ENCODE measurements at places on chromosomes 4 and X.
A peak's percentile ranks its signal among the peaks of the same experiment; 100 is the strongest.

DNA sequence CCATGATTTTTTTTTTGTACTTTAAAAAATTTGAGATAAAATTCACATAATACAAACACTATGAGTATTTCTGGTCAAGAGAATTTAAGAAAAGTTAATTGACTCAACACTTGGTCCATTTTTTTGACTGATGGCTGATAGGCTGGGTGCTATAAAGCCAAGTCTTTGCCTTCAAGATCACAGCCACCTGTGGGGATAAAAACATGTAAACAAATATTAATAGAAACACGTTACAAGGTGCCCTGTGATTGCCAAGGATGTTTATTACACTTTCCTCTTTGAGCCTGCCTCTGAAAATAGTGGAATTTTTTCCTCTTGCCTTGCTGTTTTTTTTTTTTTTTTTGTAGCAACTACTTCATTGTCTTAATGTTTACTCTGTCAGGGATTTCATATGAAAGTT is 63.3 kb downstream of the FHIP1A start:
- no peak for DNase-seq

DNA sequence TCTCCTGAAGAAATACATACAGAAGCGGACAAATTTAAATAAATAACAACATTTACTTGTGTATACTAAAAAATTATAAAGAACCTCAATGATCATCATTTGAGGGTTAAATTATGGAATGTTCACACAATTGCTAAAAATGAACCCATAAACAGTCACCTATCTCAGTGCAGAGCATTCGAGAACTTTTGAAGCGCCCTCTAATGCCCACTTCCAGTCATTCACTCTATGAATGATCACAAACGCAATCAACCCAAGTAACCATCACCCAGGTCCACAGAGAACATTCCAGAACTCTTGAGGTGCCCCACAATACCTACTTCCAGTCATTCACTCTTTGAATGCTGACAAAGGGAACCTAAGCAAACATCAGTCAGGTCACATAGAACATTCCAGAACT is 103.5 kb upstream of the PLAC1 start:
- DNase-seq: peak; percentile 23

DNA sequence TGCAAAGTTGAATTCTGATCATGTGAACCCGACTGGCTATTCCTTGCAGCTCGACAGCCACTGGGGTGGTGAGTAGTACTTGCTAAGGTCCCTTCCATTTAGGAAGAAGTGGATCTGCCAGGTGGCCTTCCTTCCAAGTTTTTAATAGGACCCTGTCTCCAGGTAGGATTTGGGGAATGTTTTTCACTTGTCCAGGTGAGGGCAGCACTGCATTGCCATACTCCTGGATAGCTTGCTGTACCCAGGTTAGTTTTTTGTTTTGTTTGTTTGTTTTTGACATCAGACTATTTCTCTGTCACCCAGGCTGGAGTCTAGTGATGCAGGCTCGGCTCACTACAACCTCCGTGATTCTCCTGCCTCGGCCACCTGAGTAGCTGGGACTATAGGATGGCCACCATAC is 29.8 kb downstream of the SAGE1 start:
- DNase-seq: no peak

- DNase-seq: peak; percentile 26
Measured at GRCh38 chr4:37682701-37683401, 3.3 kb downstream of the RELL1 start.

GRCh38 chr4:145497199-145498149 is 15.8 kb downstream of the SMAD1 start:
- no peak for DNase-seq

DNA sequence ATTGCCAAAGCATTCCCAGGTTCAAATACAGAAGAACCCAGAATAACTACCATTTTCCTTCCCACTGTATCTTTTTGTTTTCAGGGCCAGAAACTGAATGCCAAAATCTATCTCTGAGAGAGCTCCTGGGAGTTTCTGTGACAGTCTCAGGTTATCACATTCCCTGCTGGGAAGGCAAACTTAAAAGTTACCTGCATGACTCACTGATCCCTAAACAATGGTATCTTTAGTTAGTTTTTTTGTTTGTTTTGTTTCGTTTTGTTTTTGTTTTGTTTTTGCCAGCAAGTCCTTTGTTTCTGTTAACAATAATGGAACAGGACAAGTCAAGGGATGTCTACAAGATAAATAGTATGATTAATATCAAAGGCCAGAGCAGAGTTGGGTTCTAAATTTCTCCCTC is 34.3 kb downstream of the PAPSS1 start:
- no peak for DNase-seq

GRCh38 chr4:139576219-139576618 is 20.2 kb upstream of the SETD7 start:
- DNase-seq: no peak

DNA sequence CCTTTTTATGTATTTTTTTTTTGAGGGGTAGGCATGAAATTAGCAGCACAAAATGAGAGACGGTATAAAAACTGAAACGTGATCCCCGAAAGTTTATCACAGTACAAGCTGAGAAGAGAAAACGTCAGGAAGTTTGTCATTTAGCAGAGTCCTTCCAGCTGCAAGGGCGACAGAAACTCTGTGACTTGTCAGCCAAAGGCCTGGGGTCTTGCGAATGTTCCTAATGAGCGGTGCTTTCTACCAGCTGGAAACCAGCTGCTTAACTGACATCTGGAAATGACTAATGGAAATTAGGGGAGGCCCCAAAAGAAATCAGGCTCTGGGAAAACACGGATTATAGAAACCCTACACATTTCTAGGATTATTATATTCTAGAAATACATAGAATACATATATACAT is 66.5 kb downstream of the CHRNA9 start:
- no peak for DNase-seq

DNA sequence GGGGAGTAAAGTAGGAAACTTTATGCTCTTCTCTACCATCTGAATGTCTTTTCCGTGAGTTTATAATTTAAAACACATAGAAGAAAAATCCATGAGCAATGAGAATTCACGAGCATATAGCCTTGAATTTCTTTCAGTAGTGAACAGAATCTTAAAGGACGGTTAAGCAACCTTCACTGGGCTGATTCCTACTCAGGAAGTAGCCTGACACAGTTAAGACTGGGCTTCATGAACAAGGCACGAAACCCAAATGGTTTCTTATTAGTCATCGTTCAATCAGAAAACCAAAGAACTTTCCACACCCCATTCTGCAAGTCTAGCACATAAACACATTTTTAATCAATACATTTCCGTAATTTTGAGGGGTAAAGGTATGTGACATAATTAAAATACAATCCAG is 95.8 kb downstream of the SH3KBP1 start:
- no peak for DNase-seq

- no peak for DNase-seq
Measured at GRCh38 chrX:106932960-106933537, 12.8 kb downstream of the CLDN2 start.

DNA sequence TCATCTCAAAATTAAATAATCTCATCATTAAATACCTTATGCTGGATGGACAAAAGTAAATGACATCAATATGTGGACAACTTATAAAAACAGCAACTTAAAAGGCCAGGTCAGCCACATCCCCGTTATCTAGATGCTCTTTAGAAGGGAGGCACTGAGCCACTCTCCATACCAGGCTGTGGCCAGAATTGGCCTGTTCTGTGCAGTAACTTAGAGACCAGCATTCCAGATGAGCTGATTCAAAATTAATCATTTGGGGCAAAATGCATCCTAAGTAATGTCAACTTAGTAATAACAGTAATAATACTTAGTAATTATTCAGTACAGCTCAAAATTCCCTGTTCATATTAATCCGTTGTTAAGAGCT is 373.6 kb downstream of the FBXW7 start:
- DNase-seq: no peak

DNA sequence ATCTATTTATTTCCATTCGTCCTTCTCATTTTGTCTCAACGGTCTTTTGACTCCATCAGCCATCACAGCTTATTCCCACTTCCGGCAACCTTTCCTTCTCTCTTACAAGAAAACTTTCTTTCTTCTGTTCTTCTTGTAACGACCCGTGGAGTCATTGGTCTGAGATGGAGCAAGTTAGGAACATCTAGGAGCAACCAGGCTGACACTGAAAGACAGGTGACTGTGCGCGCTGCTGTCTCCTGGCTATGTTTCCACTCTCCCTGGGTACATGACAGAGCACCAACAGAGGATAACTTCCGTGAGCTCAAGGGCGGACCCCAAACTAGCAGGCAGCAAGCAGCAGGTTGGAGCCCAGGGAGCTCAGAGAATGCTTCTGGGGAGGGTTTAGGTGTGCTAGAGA is 2.5 kb downstream of the FGF5 start:
- DNase-seq: no peak

- DNase-seq: no peak
Measured at GRCh38 chr4:80081566-80081965, 8.5 kb upstream of the ANTXR2 start.

DNA sequence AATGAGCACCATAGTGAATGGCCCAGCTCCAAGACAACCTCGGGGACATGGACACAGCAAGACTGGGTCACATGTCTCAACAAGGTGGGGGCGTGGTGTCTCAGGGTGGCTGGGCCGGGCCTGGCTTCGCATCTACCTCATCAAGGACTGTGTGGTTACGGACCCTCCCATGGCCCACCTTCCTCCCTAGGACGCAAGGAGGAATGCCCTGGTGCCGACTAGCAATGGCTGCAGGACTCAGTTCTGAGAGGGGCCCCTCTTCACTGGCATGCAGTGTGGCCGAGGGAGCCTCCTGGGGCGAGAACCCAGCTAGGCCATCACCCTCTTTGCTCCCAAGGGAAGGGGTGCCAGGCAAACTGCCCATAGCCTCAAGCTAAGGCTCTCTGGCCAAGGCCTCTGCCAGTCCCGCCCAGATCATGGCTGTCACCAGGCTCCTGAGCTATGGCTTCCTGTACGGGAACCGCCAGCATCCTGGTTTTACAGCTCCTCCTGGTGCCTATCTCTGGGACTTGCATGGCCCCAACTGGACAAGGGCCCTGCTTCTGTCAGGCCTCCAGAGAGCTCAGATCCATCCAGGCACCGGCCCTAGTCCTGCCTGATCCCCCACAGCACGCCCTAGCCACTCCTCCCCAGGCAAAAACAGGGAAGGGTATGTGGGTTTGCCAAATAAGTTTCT is 218.0 kb upstream of the AGTR2 start:
- no peak for DNase-seq

GRCh38 chrX:103681443-103681842 is 5.1 kb downstream of the MORF4L2 start:
- no peak for DNase-seq

- DNase-seq: no peak
Measured at GRCh38 chr4:48388525-48389154, 47.3 kb downstream of the SLAIN2 start.

DNA sequence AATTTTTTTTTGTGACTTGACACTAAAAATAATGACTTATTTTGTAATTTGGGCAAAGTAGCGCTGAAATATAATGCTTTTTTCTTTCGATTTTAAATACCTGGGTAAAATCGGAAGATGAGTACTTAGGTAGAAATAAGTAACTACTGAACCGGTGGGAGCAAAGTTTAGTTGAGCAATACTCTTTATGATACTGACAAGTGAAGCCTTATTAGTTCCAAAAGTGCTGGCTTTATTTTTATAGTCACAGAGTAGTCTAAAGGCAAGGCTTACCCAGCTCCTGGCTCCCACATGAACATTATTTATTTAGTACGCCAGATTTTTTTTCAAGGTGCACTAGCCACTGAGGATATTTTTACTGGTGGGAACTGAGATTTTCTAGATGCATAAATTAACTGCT is 14.4 kb upstream of the TRPC5OS start:
- DNase-seq: no peak

DNA sequence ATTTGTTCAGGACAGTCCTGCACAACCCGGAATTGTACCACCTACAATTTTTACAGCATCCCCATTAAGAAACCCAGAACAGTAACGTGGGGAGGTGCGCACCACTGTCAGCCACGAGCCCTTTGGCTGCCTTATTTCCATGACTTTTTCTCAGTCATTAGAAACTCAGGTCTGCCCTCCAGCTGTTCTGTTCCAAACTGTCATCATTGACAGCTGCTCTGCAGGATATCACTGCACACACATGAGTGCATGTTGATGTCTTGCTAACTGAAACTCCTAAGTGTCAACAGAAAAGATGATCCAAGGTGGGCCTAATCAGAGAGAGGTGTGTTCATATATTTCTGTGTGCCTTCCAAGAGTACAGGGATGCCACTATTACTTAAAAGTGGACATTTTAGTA is 123.4 kb downstream of the PARM1 start:
- no peak for DNase-seq

DNA sequence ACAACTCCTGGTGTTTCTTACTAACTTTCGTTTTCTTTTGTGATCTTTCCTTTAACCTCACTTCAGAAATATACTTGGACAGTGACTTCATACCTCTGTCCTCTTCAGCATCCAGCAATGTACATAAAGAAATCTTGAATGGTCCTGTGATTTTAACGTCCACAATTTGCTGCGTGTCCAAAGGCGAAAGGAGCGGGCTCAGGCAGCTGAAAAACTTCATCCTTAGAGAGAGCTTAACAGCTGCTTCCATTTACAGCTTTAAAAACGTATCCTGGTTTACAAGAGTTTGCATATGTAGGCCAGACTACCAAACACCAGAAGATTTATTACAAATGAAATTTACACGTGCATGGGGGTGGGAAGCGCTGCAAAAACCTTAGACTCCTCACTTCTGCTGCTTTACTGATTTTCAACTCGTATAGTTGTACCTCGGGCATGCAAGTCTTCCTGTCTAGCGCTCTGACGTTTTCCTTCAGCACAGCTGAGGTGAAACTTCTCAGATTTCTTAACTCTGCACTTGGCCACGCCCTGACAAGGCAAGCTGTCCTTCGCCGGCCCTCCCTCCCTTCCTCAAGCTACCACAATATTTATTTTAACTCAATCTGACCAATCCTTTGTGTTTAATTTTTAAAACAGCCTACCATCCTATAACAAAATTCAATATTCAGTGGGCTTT is 406.4 kb downstream of the FAM47A start:
- peak; percentile 37 for DNase-seq

DNA sequence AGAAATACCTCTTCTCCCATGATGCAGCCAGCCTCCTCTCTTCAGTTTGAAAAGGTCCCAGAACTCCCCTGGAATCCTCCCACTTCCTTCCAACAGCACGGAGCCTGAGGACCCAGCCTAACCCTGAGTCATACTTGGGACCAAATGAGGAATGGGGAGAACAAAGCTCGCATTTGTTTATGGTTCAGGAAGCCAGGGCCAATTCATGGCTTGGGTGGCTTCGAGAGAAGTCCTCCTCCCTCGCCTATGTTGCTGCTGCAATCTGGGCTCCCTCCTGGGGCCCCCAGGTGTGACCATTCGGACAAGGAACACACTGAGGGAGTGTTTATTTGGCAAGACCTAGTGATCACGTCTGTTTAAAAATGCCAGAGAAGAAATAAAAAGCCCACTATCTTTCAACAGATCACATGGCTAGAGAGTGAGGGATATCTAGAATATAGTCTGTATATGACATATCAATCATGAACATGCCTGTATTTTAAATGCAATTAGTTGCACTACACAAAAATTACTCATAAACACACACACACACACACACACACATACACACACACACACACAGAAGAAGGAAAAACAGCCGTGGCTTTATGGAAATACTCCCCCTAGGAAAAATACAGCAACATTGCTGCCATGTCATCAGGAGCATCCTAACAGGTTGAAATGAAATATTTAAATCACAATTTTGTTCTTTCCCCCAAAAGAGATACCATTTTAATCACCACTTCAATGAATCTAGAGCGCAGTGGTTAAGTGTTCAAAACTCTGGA is 155.7 kb upstream of the MAP3K15 start:
- no peak for DNase-seq

All from RPMI8226 (cell line).